ENCODE measurements at places on chromosomes 7 and 10.

DNA sequence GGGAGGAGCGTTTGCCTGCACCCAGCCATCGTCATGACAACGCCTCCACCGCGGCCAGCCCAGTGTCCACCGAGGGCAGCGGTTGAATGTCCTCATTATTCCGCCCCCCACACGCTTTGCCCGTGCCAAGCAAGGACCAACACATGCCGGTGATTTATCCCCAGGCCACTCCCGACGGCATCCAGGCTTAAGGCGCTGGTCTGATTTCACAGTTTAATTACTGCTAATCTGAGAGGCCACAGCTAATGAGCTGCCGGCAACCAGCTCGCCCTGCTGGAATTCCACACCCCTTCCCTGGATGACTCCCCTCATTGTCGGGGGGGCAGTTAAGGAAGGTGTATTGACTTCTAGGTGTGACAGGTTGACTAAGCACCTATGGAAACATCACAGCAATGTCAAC lies 432.3 kb downstream of the DNAJB6 start:
- DNase-seq = no peak

DNA sequence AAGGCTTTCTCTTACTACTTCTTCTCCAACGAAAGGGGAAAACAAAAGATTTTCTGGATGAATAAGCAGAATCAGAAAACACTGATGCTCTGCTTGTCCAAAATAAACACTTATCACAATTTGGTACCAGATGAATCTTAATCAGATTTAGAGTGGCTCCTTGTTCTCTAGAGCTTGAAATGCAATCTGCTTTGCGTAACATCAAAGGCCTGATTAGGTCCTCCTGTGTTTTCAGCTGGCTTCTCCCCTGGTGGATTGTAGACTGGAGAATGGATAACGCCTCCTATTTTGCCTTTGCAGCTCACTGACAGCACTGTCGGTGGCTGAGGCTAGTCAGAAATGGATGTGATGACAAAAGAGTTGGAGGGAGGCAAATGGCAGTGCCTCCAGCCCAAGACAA lies 91.2 kb downstream of the FAM13C start:
- no peak for DNase-seq

DNA sequence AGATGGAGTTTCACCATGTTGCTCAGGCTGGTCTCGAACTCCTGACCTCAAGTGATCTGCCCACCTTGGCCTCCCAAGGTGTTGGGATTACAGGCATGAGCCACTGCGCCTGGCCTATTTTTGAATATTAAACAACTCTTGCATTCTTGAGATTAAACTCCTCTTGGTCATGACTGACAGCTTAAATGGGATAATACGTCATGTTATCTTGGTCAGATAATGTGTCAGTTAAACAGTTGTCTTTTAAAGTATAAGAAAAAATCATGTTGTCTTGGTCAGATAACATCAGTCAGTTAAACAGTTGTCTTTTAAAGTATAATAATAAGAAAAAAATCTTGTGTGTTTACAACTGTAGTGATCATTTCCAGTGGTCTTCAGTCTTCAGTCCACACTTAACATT lies 73.6 kb upstream of the SYPL1 start:
- no peak for DNase-seq

DNA sequence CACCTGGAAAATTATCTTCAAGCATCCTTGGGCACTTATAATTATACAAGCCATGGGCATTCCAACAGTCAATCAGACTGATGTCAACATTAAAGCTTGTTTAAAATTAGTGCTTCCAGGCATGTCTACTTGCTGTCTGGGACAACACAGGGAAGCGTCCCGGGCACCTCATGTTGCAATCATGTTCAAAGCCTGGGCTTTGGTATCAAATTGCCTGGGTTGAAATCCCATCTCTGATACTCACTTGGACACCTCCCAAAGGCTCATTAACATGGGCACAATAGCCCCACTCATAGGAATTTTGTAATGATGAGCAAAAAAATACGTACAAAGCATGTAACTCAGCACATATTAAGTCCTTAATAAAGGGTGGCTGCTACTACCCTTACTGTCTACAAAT lies 14.4 kb downstream of the AIFM2 start:
- DNase-seq = no peak

GRCh38 chr10:66572700-66573099 lies 353.1 kb upstream of the LRRTM3 start:
- DNase-seq = no peak

DNA sequence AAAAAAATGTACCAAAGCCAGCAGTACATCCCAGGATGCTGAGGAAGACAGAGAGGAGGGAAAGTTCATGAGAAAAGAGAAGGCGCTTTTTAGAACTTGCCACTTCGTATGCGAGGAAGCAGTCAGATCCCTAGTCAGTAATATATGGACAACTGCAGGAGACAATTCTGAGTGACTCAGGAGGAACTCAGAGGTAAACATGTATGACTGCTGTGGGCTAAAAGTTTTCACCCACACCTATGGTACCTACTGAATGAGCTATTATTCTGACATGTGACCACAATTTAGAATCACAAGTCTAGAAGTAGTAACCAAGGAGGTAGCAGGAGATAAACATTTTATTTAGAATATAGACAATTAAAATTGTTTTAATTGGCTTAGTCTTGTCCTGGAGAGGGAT lies 126.5 kb downstream of the ICA1 start:
- no peak for DNase-seq

- no peak for DNase-seq
These were observed 27.0 kb downstream of the ABCC2 start for GRCh38 chr10:99809481-99809880.

All from renal cortex interstitium (tissue), 15 donors.